ENCODE measurements at places on chromosomes 6 and 20. TPM values are rescaled to one million over a fixed set of nuclear protein-coding genes. Genes with fewer than 3 reads are reported as not detected.

ELOVL2 gene
- 0.34 TPM for polyA plus RNA-seq

GRCh38 chr20:62252342-62252966, 14.1 kb downstream of the OSBPL2 start:
- no peak for DNase-seq
- no peaks in the 10 kb centered on the region for H3K27me3 ChIP-seq
- H3K27ac ChIP-seq: no peak overlapping the region
- no peaks in the 10 kb centered on the region for H3K36me3 ChIP-seq

NOX3 gene
- polyA plus RNA-seq: 0.11 TPM

DNA sequence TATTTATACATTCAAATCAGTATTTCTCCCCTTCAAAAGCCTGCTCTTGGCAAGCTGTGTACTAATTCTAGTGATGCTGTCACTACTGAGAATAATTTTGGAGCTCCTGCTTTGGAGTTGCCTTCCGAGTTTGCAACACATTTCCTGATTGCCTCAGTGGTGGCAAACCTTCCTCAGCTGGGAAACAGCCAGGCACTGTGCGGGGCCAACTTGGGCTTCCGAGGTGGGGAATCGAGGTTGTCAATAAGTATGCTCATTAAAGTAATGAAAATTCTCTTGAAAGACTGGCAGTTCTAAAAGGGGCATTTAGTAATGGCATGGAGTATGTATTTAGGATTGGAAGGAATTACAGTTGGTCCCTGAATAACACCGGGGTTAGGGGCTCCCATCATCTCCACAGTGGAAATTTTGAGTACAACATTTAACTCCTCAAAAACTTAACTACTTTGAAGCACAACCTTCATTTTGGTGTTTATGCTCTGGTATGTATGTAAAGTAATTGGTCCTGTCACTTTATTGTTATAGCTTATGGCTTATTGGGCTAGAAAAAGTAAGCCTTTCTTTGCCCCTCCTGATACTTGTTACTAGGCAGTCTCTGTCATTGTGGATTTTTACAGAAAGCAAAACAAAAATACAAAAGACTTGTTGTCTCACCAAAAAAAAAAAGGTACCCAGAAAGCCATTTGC, 2.7 kb downstream of the PAQR8 start:
- no peaks in the 10 kb centered on the region for H3K36me3 ChIP-seq
- DNase-seq: no peak
- no peak overlapping the region for H3K27ac ChIP-seq

GRCh38 chr20:34773726-34774125, 51.7 kb downstream of the NCOA6 start:
- no peaks in the 10 kb centered on the region for H3K36me3 ChIP-seq
- H3K4me1 ChIP-seq: peaks cover 11% of the 10 kb centered on the region
- H3K27me3 ChIP-seq: no peaks in the 10 kb centered on the region
- no peak for DNase-seq
- H3K4me3 ChIP-seq: no peak overlapping the region

- H3K27ac ChIP-seq: peak overlapping the region; percentile 2
- no peaks in the 10 kb centered on the region for H3K36me3 ChIP-seq
- H3K4me3 ChIP-seq: no peak overlapping the region
These were observed 4.3 kb downstream of the CALHM4 start for GRCh38 chr6:116557893-116558292.

PTPRT gene
- polyA plus RNA-seq: 0.07 TPM

DNA sequence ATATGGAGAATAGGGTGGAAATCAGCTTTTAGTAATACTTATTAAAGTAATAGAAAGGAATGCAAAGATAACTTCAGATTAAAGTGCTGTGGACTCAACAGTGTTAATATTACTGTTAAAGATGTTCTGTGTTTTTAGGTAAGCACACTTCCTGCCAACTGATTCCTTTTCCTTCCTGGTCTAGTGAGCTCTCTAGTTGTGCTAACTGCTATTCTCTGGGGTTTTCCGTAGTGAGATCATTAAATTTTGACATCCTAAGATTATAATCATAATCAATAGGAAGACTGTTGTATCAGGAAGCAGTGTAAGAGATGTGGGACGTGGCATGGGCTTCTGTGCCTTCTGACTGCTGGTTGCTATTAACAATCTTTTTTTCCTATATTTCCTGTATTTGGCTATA, 1.2 kb upstream of the TMEM217 start:
- peaks cover 24% of the 10 kb centered on the region for H3K4me1 ChIP-seq
- H3K27me3 ChIP-seq: no peaks in the 10 kb centered on the region
- H3K4me3 ChIP-seq: no peak overlapping the region
- DNase-seq: no peak

GRCh38 chr6:67210450-67210849, 1424.6 kb upstream of the ADGRB3 start:
- no peak for DNase-seq
- no peaks in the 10 kb centered on the region for H3K27me3 ChIP-seq
- H3K36me3 ChIP-seq: no peaks in the 10 kb centered on the region
- H3K4me3 ChIP-seq: no peak overlapping the region

RPS6KA2 gene
- polyA plus RNA-seq: 10.2 TPM

DNA sequence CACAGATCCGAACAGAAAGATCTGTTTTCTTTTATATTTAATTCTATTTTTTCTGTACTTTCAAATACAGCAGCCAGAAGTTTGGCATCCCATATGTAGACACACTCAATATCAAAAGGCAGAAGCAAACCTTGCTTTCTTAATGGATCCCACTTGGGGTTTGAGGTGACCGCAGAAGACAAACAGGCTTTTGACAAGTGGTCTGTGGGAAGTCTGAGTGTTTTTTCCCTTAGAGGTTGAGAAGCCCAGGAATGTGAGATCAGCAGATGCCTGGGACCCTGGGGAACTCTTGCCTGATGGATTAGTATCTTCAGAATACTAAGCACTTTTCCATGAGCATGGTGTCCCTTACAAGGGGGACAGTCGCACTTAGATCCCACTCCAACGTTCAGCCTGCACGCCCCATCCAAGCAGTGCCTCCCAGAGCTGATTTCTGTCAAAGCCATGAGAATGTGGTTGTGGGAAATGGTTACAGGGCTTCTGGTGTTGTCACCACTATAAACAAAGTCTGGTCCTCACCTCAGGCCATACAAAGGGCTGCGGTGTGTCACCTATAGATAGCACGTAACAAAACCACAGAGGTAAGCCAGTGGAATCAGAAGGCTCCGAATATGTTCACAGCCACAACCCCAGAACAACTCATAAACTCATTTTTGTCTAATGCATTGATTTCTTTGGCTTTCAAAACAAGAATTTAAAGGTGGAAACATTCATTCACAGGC, 12.7 kb downstream of the IL17F start:
- H3K36me3 ChIP-seq: no peaks in the 10 kb centered on the region
- no peak overlapping the region for H3K27ac ChIP-seq
- H3K4me1 ChIP-seq: no peaks in the 10 kb centered on the region
- no peak for DNase-seq
- H3K4me3 ChIP-seq: no peak overlapping the region

GRCh38 chr6:166244353-166245045, 63.7 kb downstream of the PRR18 start:
- H3K4me3 ChIP-seq: no peak overlapping the region
- DNase-seq: no peak
- no peaks in the 10 kb centered on the region for H3K27me3 ChIP-seq
- H3K36me3 ChIP-seq: no peaks in the 10 kb centered on the region
- no peaks in the 10 kb centered on the region for H3K4me1 ChIP-seq

GRCh38 chr6:119283214-119283613, 66.3 kb downstream of the MAN1A1 start:
- no peak overlapping the region for H3K27ac ChIP-seq
- H3K27me3 ChIP-seq: no peaks in the 10 kb centered on the region
- DNase-seq: no peak

DNA sequence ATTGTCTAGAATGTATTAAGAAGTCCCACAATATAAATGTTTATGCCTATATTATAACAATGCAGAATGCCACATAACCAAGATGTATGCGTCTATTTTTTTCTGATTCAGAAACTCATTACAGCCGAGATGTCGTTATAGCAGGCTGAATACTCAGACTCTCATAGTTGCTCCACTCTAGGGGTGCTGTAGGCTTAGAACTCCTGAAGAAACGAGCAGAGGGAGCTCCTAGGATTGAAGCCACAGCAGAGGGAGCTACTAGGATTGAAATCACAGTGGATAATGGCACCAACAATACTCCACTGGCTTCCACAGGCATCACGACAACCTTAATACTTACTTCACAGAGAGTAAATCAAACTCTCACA, 208.9 kb downstream of the KIF16B start:
- no peak for DNase-seq
- H3K4me3 ChIP-seq: no peak overlapping the region
- no peaks in the 10 kb centered on the region for H3K4me1 ChIP-seq
- no peaks in the 10 kb centered on the region for H3K27me3 ChIP-seq

GRCh38 chr6:15247500-15248450, 1.9 kb downstream of the JARID2 start:
- no peak overlapping the region for H3K27ac ChIP-seq
- peak overlapping the region; percentile 58 for H3K4me3 ChIP-seq
- peak; percentile 68 for DNase-seq
- H3K4me1 ChIP-seq: peaks cover 33% of the 10 kb centered on the region
- H3K36me3 ChIP-seq: no peaks in the 10 kb centered on the region

ZNF165 gene
- 0.72 TPM for polyA plus RNA-seq

DNA sequence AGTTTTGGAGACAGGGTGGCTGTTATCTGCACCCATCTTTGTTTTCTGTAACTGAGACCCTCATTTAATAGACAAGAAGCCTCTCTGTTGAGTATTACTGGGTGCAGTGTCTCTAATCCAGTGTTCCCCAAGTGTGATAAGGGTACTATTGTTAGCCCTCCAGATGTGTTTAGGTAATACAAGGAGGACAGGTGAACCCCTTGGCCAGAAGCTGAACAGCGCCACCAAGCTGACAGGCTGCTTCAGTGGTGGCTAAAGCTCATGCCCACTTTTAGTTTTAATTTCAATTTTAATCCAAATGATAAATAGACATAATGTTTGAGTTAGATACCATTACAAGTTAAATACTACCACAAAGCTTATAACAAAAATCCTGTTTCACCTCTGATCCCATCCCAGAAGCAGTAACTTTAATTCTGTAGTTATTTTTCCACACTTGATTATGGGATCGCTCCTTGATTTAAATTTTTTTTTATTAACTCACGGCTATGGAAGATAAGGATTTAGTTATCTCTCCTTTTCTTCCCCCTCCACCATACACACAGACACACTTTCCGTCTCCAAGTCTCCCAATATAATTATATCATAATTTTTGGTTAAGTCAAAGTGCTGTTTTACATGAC, 8.4 kb upstream of the STK35 start:
- no peak overlapping the region for H3K27ac ChIP-seq
- no peaks in the 10 kb centered on the region for H3K36me3 ChIP-seq
- no peaks in the 10 kb centered on the region for H3K4me1 ChIP-seq
- no peak overlapping the region for H3K4me3 ChIP-seq
- DNase-seq: no peak
- H3K27me3 ChIP-seq: no peaks in the 10 kb centered on the region

- peaks cover 10% of the 10 kb centered on the region for H3K4me1 ChIP-seq
- DNase-seq: no peak
- no peaks in the 10 kb centered on the region for H3K27me3 ChIP-seq
- H3K4me3 ChIP-seq: no peak overlapping the region
- H3K27ac ChIP-seq: no peak overlapping the region
These were observed 232.0 kb downstream of the ANKRD60 start for GRCh38 chr20:57996465-57996864.

LAMA2 gene
- polyA plus RNA-seq: 5.8 TPM

BCKDHB gene
- polyA plus RNA-seq: 6.4 TPM

DNA sequence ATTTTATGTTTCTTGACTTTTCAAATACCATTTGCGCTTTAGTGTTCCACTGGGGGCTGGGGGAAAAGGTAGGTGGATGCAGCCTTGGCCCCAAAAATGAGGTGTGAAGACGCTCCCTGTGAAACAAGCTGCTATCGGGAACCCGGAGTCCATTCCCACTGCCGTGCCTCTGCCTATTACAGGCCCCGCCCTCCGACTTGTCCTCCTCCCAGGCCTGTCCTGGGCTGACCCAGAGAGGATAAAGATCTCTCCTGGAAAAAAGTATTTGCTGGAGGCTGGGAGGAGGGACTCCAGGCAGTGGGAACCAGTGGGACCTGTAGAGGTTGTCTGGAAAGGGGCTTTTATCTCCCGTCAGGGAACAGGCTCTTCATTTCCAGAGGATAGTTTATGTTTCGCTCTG, 215.0 kb downstream of the SLC24A3 start:
- H3K27ac ChIP-seq: no peak overlapping the region
- H3K27me3 ChIP-seq: no peaks in the 10 kb centered on the region
- H3K4me3 ChIP-seq: no peak overlapping the region
- no peaks in the 10 kb centered on the region for H3K4me1 ChIP-seq
- no peak for DNase-seq

- no peak overlapping the region for H3K27ac ChIP-seq
- no peaks in the 10 kb centered on the region for H3K27me3 ChIP-seq
- H3K4me1 ChIP-seq: no peaks in the 10 kb centered on the region
- H3K36me3 ChIP-seq: no peaks in the 10 kb centered on the region
These were observed 832.3 kb upstream of the ADGRB3 start for GRCh38 chr6:67802771-67803170.

- H3K36me3 ChIP-seq: no peaks in the 10 kb centered on the region
- no peak overlapping the region for H3K4me3 ChIP-seq
- no peak overlapping the region for H3K27ac ChIP-seq
- DNase-seq: no peak
- peaks cover 15% of the 10 kb centered on the region for H3K4me1 ChIP-seq
- H3K27me3 ChIP-seq: no peaks in the 10 kb centered on the region
These were observed 2.2 kb upstream of the CFB start for GRCh38 chr6:31943742-31944141.

- H3K27ac ChIP-seq: no peak overlapping the region
- no peaks in the 10 kb centered on the region for H3K36me3 ChIP-seq
- H3K4me3 ChIP-seq: no peak overlapping the region
- no peak for DNase-seq
- H3K4me1 ChIP-seq: peaks cover 5% of the 10 kb centered on the region
- H3K27me3 ChIP-seq: no peaks in the 10 kb centered on the region
These were observed 1286.0 kb upstream of the GJE1 start for GRCh38 chr6:140846503-140847261.

- H3K4me3 ChIP-seq: no peak overlapping the region
- H3K27me3 ChIP-seq: no peaks in the 10 kb centered on the region
- peaks cover 15% of the 10 kb centered on the region for H3K4me1 ChIP-seq
- peak overlapping the region; percentile 43 for H3K27ac ChIP-seq
- no peaks in the 10 kb centered on the region for H3K36me3 ChIP-seq
These were observed 6.3 kb downstream of the SDCBP2 start for GRCh38 chr20:1322511-1323245.

DNA sequence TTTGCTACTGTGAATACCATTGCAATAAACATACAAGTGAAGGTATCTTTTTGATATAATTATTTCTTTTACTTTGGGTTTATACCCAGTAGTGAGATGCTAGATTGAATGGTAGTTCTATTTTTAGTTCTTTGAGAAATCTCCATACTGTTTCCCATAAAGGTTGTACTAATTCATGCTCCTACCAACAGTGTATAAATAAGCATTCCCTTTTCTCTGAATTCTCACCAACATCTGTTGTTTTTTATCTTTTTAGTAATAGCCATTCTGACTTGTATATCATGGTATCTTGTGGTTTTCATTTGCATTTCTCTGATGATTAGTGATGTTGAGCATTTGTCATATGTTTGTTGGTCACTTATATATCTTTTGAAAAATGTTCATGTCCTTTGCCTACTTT, 183.6 kb upstream of the LRFN2 start:
- H3K27me3 ChIP-seq: peaks cover 4% of the 10 kb centered on the region
- no peaks in the 10 kb centered on the region for H3K36me3 ChIP-seq
- H3K4me1 ChIP-seq: no peaks in the 10 kb centered on the region
- no peak overlapping the region for H3K4me3 ChIP-seq

Data from adrenal gland (tissue), 19 donors.